ENCODE measurements at places on chromosomes 12 and 14. TPM values are rescaled to one million over a fixed set of nuclear protein-coding genes. Genes with fewer than 3 reads are reported as not detected.

The CIT gene
- total RNA-seq, result 42.4 TPM

DNA sequence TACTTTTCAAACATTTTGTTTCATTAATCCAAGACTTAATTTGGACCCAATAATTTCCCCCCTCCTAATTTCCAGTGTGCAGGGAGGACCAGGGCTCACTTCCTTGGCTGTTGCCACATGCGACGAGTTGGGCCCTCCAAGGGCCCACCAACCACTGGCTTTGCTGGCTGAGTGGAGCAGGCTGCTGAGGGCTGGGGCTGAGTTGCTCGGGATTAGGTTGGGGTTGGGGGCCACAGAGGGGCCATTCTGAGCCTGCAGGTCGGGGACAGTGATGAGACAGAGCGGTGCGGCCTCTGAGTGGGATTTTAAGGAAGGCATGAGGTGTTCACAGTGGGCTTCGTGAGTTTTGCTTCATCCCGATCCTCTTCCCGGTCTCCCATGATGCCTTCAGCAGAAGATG, 6.1 kb upstream of the TRAF3 start:
- no peaks in the 10 kb centered on the region for H3K27me3 ChIP-seq
- no peaks in the 10 kb centered on the region for H3K36me3 ChIP-seq
- DNase-seq, result no peak

DNA sequence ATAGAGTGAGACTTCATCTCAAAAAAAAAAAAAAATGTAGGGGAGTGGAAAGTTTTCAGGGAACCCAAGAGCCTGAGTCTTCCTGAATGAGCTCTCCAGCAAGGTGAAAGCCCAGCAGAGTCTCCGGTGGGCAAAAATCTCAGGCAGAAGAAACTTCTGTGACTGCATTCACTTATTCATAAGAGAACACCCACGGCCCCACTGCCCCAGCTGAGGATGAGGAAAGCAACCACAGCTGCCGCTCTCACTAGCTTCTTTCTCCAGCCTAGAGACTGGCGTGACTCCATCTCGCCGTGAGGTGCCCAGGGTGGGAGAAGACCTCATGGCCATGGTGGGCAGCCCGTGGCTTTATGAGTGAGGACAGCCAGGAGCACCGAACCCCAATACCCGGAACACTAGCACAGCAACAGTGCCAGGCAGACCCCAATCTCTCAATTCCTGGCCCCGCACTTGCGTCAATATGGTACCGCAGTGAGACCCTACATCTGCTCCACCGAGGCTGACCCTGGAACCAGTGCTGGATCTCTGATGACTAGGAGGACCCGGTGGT, 29.7 kb upstream of the DYNC1H1 start:
- no peak overlapping the region for H3K27ac ChIP-seq
- no peak for DNase-seq
- no peaks in the 10 kb centered on the region for H3K36me3 ChIP-seq
- peaks cover 4% of the 10 kb centered on the region for H3K4me1 ChIP-seq
- no peak overlapping the region for H3K4me3 ChIP-seq
- no peaks in the 10 kb centered on the region for H3K27me3 ChIP-seq

The KRT72 gene
- not detected for total RNA-seq

DNA sequence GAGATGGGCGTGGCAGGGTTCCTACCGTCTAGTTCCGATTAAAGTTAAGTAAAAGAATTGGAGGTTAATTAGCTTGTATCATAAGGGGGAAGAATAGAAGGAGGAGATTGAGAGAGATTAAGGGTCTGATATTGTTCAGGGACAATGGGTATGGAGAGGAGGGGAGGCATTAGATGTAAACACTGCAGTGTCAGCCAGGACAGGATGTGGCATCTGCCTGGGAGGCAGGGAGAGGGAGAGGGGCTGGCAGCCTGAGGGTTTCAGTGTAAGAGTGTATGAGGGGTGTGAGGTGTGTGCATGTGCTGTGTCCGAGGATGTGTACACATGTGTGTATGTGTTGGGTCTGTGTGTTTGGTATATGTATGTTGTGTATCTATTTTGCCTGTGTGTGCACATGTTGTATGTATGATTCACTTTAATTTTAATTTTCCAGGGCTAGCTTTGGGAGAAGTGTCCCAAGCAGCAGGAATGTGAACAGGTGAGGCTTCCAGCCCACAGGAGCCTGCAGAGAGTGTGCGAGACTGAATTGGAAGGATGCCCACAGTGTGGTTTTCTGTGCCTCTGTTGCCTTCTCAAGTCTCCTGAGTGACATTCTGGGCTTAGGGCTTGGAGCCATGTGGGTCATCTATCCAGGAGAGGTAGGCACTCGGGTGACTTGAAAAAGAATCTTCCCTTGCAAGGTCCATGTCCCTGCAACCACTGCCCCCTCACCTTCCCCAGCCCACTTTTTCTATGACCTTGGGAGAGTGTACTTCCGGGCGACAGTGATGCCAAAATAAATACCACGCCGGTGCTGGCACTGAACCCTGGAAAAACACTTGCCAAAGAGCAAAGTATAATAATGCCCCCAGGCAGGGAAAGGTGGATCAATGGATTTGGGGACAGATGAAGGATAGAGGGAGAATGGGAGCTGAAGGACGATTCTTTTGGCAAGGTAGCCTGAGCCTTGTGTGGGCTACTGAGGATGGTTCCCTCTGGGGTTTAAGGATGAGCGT, 36.8 kb upstream of the DCD start:
- H3K27ac ChIP-seq, result no peak overlapping the region
- no peaks in the 10 kb centered on the region for H3K36me3 ChIP-seq
- peaks cover 52% of the 10 kb centered on the region for H3K27me3 ChIP-seq
- DNase-seq, result no peak

- H3K27ac ChIP-seq, result no peak overlapping the region
- H3K36me3 ChIP-seq, result no peaks in the 10 kb centered on the region
- no peak overlapping the region for H3K4me3 ChIP-seq
- H3K27me3 ChIP-seq, result no peaks in the 10 kb centered on the region
- no peak for DNase-seq
- H3K4me1 ChIP-seq, result peaks cover 46% of the 10 kb centered on the region
Observed at GRCh38 chr12:51823875-51824565, 24.5 kb downstream of the FIGNL2 start.

DNA sequence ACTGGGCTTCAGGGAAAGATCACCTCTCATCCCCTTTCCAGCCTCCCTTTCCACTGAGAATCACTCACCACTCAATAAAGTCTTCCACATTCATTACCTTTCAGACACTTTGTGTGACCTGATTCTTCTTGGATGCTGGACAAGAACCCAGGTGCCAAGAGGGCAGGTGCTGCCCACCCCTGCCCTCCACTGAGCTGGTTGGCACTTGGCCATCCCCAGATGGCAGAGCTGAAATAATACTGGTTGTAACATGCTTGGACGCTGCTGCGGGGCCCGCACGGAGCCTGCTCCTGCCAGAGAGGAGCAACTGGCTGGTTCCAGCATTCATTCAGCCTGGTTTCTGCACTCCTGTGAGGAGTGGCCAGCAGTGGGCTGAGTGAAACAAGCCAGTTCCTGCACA, 386.7 kb upstream of the CCDC196 start:
- no peak for DNase-seq
- H3K4me3 ChIP-seq, result no peak overlapping the region
- H3K27me3 ChIP-seq, result no peaks in the 10 kb centered on the region
- peaks cover 8% of the 10 kb centered on the region for H3K4me1 ChIP-seq
- no peaks in the 10 kb centered on the region for H3K36me3 ChIP-seq
- no peak overlapping the region for H3K27ac ChIP-seq

The KIF5A gene
- 1.5 TPM for total RNA-seq

GRCh38 chr14:92459030-92459949, 54.3 kb upstream of the RIN3 start:
- H3K4me3 ChIP-seq, result no peak overlapping the region
- DNase-seq, result no peak
- H3K36me3 ChIP-seq, result no peaks in the 10 kb centered on the region
- H3K27me3 ChIP-seq, result no peaks in the 10 kb centered on the region
- peaks cover 39% of the 10 kb centered on the region for H3K4me1 ChIP-seq
